ENCODE measurements at places on chromosomes 11 and 22. TPM values are rescaled to one million over a fixed set of nuclear protein-coding genes. Genes with fewer than 3 reads are reported as not detected.
A peak's percentile ranks its signal among the peaks of the same experiment; 100 is the strongest.

FAM83F gene
- not detected for total RNA-seq

POU2AF3 gene
- not detected for total RNA-seq

REXO2 gene
- 179 TPM for total RNA-seq

APLNR gene
- not detected for total RNA-seq

TENM4 gene
- total RNA-seq, result 9.0 TPM

PPP2R5B gene
- total RNA-seq, result 6.4 TPM

FGF19 gene
- not detected for total RNA-seq

JAML gene
- total RNA-seq, result not detected

MOGAT2 gene
- total RNA-seq, result not detected

GRCh38 chr22:21446827-21447690 lies 20.1 kb upstream of the TMEM191C start:
- DNase-seq, result no peak

GRCh38 chr11:107931206-107931605 lies 3.0 kb downstream of the RAB39A start:
- DNase-seq, result no peak

DNA sequence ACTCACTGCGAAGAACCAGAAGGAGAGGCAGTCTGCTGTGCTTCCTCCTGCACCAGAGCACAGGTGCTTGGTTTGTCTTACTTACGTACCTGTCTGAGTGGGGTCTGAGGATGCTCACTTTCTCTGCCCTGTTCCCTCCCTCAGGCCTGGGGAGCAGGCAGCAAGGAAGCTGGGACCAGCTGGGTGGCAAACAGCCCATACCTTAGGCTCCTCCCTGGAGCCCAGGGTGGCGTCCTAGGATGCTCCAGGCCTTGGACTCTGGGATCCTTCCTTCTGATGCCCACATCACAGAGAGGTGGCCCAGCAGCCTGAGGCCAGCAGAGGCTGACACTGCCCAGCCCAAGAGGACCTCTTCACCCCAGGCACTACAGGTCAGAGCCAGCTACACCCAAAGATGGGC lies 593.2 kb downstream of the BRD1 start:
- DNase-seq, result no peak

- no peak for DNase-seq
Observed at GRCh38 chr11:104442321-104442720, 278.4 kb upstream of the PDGFD start.

GRCh38 chr11:13013054-13013488 lies 4.0 kb downstream of the RASSF10 start:
- DNase-seq, result no peak

DNA sequence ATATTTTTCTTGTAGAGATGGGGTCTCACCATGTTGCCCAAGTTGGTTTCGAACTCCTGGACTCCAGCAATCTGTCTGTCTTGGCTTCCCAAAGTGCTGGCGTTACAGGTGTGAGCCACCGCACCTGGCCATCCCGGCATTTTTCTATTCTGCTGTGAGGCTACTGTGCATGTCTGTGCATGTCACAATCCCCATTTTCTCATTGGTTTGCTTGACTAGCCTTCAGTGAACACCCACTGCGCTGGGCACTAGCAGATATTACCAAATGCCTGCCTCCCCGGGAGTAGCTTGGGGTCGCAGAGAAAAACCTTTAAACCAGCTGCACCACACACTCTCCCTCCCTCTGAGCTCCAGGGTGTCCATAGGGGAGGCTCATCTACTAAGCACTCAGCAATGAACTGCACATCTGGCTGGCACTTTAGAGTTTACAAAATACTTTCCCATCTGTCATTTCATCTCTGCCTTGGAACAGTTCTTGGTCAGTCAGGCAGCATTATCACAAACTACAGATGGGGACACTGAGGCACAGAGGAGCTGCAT lies 4.9 kb downstream of the CSNK1E start:
- DNase-seq, result peak; percentile 42

DNA sequence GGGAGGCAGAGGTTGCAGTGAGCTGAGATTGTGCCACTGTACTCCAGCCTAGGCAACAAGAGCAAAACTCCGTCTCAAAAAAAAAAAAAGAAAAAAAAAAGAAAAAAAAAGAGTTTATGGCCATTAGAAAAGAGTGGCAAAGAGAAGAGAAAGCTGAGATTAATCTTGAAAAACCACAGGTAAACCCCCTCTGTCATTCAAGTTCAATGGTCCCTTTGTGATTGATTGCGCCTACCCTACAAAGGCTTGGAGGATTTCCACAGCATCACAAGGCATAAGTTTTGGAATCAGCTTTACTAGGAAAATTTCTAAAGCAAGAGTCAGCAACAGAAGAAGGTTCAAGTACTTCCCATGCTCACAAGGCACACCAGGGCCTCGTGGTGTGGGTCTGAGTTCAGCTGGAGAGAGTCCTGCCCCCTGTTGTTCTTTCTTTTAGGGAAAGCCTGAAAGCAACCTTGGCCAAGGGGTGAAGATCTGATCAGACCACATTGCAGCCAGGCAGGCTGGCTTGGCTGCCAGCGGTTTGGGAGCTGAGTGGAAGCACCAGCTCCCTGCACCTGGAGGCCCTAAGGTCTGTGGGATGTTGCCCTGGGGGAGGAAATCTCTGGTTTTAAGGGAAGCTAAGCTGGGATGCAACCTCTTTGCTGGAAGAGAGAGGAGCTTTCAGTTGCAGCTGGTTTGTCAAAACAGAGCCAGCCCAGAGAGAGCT lies 41.8 kb downstream of the SLN start:
- no peak for DNase-seq

Measured in IMR-90 (cell line).